ENCODE measurements at places on chromosomes 1 and 21. TPM values are rescaled to one million over a fixed set of nuclear protein-coding genes. Genes with fewer than 3 reads are reported as not detected.

DNA sequence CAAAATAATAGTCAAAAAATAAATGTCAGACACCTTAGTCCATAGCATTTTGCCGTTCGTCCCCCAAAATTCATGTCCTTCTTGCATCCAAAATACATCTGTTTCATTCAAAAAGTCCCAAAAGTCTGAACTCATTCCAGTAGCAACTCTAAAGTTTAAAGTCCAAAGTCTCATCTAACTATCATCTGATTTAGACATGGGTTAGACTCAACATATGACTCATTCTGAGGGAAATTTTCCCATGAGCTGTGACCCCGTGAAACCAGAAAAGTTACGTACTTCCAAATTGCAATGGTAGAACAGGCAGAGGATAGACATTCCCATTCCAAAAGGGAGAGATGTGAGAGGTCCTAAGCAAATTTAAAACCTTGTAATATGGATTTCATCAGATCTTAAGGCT lies 48.6 kb upstream of the CACHD1 start:
- DNase-seq = no peak

- no peak for DNase-seq
These were observed at the start of gene DNASE2B for GRCh38 chr1:84398175-84399155. TSS of gene DNASE2B (plus strand) at chr1:84398484. CDS start at chr1:84398565, 81 bp downstream.

DNA sequence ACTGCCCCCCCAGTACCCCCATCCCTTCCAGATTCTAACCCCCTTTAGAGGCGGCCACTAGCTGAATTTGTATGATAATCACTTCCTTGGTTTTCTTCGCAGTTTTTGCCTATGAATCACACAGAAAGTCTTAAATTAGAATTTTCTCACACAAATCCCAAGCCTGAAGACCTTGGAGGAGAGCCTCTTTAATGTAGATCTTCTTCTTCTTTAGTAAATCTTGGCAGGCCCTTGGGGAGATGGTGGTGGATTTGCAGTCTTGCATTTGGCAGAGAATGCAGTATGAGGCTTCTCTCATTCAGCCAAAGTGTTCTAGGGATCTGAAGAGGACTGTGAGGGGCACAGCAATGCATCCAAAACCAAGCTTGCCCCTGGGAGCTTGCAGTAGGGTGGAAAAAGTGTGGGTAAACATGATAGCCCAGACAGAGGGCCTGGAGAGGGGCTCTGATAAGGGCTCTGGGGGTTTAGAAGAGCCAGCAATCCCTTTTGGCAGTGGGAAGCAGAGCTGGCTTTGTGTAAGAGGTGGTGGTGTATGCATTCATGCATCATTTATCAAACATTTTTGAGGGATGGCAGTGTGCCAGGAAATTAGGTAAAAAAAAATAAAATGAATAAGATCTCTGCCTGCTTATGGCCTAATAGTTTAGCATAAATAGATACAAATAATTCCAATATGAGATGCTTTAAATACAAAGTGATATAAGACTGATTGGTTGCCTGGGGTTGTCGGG lies 7.7 kb upstream of the CDC42 start:
- no peak for DNase-seq

- DNase-seq = peak; percentile 88
These were observed 4.2 kb upstream of the RAP1GAP start for GRCh38 chr1:21673277-21673780.

- no peak for DNase-seq
These were observed 975.2 kb upstream of the B3GALT2 start for GRCh38 chr1:194161591-194161990.

GRCh38 chr1:208058756-208059155 lies 147.8 kb upstream of the CD34 start:
- DNase-seq = no peak

- DNase-seq = no peak
These were observed 47.6 kb downstream of the IER5 start for GRCh38 chr1:181135815-181136737.

DNA sequence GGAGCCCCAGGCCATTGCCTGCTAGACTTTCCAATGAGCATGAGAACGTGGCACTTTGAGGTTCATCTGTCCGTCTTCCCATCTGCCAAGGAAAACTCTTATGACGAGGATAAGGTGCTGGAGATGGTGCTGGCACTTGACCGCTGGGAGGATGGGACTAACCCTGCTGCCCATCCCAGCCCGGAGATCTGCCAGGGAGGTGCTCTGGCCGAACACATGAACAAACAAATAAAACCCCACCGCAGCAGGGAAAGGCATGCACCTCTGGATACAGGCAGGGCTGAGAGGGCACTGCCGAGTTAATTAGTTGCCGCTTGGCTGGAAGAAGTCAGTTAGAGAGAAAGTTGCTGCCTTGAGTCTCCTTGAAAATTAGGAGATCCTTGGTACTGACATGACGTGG lies 308.4 kb downstream of the AJAP1 start:
- DNase-seq = no peak

- no peak for DNase-seq
These were observed 760 bp upstream of the TINAGL1 start for GRCh38 chr1:31575369-31576140.

GRCh38 chr1:219941179-219942118 lies 13.1 kb upstream of the SLC30A10 start:
- DNase-seq = no peak

- no peak for DNase-seq
These were observed 977 bp downstream of the LCA5L start for GRCh38 chr21:39444421-39445180.

DNA sequence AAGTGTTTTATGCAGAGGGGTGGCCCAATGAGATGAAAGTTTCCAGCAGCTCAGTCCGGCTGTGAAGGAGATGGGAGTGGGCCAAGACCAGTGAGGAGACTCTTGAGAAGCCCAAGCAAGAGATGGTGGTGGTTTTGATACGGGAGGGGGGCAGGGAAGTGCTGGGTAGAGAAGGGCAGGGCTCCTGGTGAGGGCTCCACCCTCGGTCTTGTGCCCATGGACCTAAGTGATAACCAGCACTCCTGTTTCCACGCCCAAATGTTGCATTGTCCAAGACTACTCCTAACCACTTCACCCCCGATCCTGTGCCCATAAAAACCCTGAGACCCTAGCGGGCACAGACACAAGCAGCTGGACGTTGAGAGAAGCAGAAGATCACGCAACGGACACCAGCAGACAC lies 140.9 kb downstream of the MIS18A start:
- no peak for DNase-seq

- no peak for DNase-seq
These were observed 136.1 kb upstream of the IRF2BP2 start for GRCh38 chr1:234745844-234746797.

Gene OR2T33
- total RNA-seq = not detected

Gene TTLL10
- total RNA-seq = not detected

Gene TLCD4
- total RNA-seq = 9.0 TPM

Gene AMPD2
- 30.9 TPM for total RNA-seq
